Activated T-cell treated with anti-CD3 and anti-CD28 coated beads, Interleukin-2, amount 50 U/mL, for 48 hours (primary cell): ENCODE measurements at places on chromosomes 12 and 14.

DNA sequence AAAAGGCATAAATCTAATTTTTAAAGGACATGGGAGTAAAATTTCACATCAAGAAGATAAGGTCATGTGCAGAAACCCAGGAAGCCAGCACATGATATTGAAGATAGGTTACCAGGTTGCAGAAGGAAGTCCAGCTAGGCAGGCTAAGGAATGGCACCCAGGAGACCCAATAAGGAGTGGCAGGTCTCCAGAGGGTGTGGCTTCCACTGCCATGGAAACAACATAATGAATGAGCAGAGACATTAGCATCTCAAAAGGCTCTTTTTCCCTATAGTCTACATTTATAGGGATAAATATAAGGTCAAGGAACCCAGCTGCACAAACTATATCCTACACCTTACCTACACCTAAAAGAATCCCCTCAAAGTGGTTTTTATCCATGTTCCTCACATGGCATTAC is 275.9 kb downstream of the RPS29 start:
- no peak for DNase-seq

DNA sequence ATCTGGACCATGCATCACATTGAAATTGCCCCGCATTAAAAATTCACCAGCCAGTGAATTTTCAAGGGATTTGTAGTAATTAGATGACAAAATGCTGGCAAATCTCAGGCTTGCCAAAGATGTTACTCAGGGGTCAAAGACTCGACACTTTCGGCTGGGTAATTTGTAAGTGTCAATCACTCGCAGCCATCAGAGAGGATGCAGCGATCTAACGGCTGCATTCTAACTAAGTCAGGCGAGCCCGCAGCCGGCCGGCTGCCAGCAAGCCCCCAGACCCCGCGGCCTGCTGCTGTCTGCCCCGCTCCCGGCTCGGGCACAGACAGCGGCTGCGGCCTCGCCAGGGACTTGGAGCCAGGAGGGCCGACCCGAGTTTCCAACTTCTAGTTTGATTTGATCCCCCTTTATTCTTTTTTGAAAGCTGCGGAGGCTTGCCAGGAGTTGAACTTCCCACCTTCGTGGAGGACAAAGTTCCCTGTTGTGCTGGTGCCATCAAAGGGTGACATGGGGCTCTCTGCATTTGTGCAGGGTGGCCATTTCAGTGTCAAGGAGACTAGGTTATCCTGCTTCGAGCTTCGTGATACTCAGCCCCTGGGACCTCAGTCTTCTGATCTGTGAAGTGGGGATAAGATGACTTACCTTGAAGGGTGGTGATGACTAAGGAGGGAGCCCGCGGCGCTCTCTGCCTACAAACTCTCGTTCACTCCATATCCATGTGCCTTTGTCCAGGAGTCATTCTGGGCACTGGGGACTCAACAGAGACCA is 169.9 kb downstream of the RBM19 start:
- no peak for DNase-seq

GRCh38 chr14:75906680-75907280 is 75.0 kb downstream of the TGFB3 start:
- DNase-seq = peak; percentile 68

DNA sequence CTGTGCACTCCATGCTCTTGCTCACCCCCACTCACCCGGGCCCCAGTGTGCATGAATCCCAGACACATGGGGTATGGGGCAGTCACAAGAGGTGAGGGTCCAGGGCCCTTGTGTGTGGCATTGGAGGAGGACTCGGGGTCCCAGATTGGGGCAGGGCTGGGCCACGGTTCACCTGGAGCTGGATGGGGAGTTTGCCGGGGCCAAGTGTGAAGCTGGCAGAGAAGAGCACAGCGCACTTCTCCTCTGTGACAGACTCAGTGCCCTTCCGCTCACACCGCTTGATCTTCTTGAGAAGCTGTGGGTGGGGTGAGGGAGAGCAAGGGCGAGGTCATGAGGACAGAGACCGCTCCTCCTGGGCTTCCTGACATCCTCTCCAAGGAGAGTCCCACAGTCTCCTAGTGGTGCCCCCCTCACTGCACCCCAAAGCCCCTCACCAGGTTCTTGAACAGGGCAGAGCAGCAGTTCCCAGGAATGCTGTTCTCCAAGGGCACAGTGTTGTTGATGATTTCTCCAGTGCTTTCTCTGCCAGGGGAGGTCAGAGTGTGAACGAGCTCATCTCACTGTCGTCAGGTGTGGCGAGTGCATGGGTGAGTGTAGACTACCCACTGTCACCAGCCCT is 6.8 kb downstream of the STAT6 start:
- DNase-seq = no peak

- DNase-seq = peak; percentile 38
Measured at GRCh38 chr12:53791735-53792326, 40.1 kb upstream of the CISTR start.

- DNase-seq = peak; percentile 48
Measured at GRCh38 chr12:125533434-125534029, 468.3 kb downstream of the AACS start.

DNA sequence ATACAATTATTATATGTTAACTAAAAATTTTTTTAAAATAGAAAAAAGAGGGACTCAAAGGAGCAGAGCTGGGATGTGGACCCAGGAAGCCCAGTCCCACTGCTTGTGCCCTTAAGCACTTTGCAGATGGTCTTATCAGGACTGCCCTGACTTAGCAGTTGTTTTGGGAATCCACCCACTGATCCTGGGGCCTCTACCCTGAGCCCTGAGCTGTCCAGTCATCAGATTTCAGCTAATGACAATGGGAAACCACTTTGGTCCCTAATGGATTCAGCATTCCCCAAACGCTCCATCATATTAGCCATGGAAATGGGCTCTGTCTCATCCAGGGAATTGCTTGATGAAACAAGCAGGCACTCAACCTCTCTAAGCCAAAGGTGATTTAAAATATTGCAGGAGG is 22.5 kb upstream of the WSCD2 start:
- no peak for DNase-seq

- DNase-seq = no peak
Measured at GRCh38 chr12:126558219-126558618, 1493.0 kb downstream of the AACS start.

- no peak for DNase-seq
Measured at GRCh38 chr14:94373708-94374107, 14.7 kb downstream of the SERPINA1 start.

- DNase-seq = peak; percentile 2
Measured at GRCh38 chr12:131984334-131984733, 34.6 kb downstream of the EP400 start.

DNA sequence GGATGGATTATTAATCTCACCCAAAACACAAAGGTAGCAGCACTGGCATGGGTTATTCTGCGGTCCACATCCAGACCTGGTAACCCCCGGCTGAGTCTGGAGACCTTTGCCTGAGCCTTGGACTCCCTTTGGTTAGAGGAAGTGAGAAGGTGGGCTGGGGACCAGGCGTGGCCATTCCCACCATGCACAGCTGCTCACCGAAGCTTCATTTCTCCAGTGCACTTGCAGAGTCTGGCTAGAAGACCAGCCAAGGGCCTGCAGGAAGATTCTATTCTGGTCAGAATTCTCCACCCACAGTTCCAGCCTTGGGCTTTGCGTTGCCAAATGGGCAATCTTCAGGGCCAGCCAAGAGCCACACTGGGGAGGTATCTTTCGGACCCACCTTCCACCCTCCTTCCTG is 73.0 kb downstream of the LGMN start:
- no peak for DNase-seq

DNA sequence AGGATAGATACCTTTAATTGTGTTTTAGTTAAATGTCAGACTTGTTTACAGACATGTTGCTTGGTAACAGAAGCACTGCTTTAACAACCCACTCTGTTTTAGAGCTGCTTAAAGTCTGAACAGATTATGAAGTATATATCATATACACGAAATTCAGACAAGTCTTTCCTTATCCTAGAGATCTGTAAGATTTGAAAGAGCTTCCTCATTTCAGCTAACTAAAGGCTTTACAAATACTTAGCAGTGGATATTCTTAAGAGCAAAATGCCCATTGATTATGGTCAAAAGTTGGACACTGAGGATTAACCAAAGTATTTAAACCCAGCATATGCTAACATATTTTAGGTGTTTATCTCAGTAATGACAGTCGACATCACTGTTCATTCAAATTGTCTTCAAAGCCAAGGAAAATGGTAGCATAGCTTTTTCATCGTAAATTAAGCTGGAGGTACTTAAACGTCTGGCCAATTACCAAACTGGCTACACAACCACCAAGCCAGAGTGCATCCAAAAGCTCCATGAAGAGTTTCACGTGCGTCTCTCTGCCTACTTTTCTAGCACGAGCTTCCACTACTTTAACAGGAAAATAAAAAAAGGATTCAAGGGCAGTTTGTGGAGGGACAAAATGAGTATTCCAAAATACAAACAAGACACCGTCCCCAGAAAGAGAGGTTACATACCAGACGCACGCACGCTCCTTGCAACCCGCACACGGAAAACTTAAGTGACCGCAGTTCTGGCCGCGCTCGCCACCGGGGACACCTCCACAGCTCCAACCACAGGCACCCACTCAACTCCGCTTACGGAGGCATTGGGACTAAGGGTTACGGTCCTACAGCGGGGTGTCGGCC is 565 bp downstream of the CEP83 start:
- no peak for DNase-seq

DNA sequence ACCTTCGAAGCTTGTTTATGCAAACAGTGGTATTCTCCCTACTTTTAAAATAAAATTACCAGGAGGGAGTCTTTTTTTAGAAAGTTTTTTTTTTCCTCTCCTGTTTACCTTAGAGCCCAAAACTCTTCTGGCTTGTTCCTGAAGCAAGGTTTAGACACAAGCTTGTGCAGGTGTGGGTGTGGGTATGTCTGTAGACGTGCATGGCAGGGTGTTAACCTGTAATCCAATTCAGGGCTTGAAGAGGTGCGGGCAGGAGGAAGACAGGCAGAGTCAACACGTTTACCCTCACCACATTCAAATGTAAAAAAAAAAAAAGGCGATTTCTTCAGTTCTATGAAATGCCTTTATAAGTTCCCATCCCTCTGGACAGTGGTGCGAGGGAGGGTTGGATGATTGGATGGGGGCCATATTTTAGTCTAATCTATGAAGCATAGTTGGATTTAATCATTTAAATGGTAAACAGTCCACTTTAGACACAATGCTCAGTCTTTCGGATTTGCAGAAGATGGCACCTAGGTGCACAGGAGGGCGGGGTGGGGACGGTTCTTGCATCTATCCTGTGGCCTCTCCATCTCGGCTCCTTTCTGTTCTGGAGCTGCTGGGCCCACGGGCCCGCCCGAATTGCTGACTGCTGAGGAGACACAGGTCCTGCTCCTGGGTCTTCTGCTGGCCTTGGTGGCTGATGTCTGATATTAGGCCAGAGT is 982 bp upstream of the NINJ2 start:
- DNase-seq = no peak

DNA sequence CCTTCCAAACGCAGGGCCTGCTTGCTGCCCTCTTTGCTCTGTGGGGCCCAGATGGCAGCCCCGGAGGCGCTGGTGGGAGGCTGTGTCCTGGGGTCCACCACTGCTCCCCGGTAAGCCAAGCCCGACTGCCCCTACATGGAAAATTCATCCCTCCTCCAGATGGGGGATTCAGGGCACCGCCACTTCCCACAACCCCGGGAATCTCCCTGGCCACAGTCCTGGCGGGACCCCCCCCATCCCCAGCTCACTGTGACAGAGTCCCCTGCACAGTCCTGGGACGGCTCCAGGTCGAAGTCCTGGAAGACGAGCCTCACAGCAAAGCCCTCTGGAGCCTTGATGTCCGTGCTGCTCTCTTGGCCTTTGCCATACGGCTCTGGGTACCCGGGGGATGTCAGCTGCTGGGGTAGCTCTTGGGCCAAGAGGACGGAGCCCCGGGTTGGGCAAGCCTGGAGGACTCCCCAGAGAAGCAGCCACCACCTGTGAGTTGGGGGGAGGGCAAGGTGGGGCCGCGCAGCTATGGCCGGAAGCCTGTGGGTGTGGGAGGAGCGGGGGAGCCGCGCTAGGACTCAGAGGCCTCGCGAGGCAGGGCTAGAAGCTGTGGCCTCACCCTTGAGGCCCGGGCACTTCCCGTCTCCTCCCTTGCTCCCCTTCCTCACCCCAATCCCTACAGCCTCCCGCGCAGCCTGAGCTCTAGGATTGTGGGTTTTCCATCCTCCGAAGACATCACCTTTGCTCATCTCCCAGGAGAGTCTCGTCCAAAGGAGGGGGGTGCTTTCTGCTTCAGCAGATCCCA is 815 bp downstream of the C1RL start:
- DNase-seq = peak; percentile 87
